NCI-H1436 treated with DMSO at 0.1 percent for 48 hours (cell line): ENCODE measurements at places on chromosomes 1 and 21.

- DNase-seq = no peak
Observed at GRCh38 chr1:199936441-199936840, 91.1 kb upstream of the NR5A2 start.

DNA sequence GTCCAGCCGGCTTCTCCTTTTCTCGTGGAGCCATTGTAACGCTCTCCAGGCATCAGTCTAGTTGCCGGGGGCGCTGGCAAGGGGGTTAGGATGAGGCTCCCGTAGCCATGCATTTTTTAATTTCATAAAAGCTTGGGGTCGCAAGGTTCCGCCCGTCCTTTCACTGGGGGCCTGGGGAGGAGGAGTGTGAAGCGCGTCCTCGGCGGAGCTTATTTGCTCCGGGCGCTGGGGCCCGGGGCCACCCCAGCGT lies 1.6 kb downstream of the ADGRL2 start:
- no peak for DNase-seq

GRCh38 chr1:25568090-25568833 lies 24.9 kb downstream of the LDLRAP1 start:
- DNase-seq = peak; percentile 44

DNA sequence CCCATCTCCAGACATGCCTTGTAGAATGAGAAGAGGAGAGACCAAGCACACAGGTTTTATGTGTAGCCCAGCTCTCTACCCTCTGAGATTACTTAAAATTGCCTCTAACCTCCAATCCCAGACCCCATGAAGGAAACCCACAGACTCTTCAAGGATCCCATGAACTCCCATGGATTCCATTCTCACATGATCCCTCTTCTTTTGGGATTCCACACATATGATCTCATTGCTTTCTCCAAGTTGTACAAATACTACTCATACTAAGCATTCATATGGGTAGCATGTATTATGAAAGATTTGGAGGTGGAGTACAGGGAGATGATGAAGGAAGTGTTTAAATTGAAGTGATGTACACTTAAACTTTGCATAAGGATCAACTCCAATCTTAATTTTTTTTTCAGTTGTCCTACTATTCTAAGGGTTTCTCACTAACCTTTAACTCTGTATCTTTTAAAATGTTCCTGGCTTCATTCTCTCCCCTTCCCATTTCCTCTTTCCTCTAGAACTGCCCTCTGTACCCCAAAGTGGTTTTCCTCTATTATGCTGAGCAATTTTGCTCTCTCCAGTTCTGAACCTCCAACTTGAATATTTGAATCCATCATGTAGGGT lies 41.6 kb downstream of the MFSD2A start:
- no peak for DNase-seq

DNA sequence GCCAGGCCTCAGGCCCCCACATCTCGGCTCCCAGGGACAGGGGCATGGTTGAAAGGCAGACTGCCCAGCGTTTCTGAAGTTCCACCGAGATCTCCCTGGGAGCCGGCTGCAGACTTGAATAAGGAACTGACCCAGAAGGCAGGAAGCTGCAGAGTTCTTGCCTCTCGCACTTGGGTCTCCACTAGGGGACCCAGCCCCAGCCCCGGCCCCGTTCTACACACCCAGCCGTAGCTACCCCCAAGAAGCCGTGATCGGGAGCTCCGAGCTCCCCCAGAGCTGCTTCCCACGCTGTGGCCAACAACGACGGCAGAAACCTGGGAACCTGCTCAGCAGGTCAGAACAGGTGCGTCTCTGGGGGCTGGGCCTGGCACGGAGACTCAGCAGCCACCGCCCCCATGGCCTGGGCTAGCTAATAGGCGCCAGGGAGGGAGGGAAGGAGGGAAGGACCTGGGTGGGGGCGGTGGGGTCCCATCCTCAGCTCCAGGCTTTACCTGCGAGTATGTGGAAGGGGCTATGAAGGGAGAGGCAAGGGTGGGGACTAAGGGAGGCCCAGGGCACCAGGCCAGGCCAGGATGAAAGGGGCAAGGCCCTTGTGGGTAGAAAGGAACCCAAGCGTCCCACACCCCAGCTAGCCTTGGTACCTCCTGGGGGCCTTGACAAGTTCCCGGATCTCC lies at the start of gene NECTIN4:
Gene NECTIN4 (minus strand): TSS at position 308 of the 674 bp plus-strand sequence. CDS start 262 bp downstream, at position 46.
- DNase-seq = no peak

- no peak for DNase-seq
Observed at GRCh38 chr21:29641635-29642550, 297.9 kb downstream of the GRIK1 start.

GRCh38 chr21:40379881-40380810 lies 466.8 kb downstream of the DSCAM start:
- DNase-seq = no peak
